ENCODE measurements at places on chromosomes 13 and 19.

DNA sequence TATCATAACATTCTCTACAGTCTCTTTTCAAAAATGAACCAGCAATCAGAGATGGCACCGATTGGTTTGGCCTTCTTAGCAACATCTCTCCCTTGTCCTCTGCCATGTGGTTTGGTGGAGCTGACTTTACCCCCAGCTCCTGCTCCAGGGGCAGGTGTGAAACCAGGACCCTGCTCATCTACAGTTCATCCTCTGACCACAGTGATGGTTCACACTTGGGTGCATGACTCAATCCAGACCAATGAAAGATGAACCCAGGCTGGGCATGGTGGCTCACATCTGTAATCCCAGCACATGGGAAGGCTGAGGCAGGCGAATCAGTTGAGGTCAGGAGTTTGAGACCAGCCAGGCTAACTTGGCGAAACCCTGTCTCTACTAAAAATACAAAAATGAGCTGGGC, 33.6 kb upstream of the FFAR2 start:
- no peak for DNase-seq

DNA sequence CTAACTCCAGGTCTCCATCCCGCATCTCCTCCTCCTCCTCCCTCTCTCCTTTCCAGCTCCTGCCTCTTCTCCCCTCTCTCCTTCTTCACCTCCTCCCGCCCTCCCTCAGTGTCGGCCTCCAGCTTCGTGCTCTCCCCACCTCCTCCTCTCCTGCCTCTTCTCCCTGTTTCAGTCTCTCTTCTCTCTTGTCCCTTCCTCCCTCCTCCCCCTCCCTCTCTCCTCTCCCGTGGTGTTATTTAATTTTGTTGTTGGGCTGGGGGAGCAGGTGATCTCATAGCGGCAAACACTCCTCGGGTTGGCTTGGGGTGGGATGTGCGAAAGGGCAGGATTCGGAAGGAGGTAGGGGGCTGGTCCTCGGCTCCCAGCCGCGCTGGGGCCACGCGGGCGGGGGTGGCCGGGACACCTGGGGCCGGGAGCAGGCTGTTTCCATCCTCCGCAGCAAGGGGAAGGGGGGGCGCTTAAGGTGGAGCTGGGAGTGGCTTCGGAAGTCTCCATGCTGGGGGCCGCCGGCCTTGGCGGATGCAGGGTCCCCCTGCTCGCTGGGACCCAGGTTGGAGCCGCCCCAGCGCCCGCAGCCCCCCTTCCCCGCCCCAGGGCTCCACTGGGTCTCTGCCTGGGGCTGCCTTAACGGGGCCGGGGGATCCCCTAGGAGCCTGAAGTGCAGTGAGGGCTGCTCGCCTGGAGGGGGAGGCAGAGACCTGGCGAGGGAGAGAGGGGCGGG, at the start of gene CA11:
Gene CA11, minus strand, starts transcription at position 187 of the 721 bp plus-strand sequence. CDS start 555 bp downstream, outside the sequence.
- DNase-seq, result peak; percentile 80

DNA sequence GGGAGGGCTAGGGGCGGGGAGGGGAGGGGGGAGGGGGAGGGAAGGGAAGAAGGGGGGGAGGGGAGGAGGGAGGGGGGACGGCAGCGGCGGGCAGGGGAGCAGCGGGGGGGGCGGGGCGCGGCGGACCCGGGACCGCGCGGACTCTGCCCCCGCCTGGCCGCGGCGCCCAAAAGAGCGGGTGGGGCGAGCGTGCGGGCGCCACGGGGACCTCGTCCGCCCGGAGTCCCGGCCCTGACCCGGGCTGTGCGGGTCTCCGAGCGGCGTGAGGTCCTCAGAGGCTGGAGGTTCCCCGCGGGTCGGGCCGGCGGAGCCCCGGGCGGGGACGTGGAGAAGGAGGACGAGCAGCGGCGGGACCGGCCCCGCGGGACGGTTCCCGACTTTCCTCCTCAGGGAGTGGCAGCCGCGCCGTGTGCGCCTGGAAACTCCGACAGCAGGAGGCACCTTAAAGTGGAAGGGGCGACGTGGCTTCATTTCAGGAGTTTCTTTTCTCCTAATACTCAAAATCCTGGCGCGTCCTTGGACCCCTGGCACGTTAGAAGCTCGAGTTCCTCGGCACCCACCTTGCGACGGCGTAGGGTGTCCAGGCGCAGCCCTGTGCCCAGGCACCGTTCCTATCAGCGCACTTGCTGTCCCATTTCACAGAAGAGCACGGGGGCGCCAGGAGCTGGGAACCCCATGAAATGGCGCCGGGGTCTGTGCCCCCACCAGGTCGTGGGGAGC, 518 bp upstream of the PLPP2 start:
- DNase-seq, result no peak

GRCh38 chr13:41960637-41961465, at the start of gene VWA8:
Gene VWA8, minus strand, starts transcription at chr13:41961109. Its CDS starts 94 bp downstream, at chr13:41961015.
- DNase-seq, result peak; percentile 81

DNA sequence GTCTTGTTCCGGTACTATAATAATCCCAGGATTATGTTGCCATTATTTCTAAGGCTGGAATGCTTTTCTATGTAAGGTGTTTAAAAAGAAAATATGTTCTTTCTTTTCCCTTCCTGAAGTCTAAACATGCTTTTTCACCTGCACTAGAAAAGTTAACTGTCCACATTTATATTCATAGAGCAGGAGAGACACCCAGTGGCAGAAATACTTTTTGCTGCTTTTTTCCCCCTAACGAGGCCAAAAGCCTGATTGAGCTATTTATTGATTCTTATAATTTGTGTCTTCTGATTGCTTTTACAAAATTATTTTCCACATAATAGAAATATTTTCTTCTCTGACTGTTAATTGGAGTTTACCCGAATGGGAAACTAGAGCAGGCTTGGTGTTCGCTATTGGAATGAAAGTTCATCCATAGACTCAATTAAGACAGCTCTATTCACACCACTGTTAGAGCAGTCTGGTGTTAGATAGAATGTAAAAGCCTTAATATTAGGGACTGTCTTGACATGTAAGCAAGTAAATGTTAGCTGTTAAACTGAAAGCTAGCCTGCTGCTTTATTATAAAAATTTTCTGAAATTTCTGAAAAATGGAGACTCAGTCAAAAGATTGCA, 15.8 kb downstream of the GPR180 start:
- DNase-seq, result no peak

DNA sequence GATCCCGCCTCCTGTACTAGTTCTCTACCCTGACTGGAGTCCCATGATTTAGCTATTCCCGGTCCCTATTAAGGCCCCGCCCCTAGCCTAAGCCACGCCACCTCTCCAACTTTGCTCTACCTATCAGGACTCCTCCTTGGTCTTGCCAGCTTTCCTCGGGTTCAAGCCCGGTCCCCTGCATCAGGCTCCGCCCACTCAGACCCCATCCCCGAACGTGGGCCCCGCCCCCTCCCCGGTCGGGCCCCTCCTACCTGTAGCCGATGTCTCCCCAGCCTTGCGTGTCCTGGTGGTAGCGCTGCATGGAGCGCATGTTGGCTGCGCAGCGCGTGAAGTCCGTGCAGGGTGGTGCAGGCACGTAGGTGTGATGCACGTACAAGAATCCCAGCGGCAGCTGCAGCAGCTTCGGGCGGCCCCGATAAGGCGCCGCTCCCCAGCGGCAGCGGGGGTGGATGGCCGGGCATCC, 7.3 kb upstream of the RASAL3 start:
- no peak for DNase-seq

GRCh38 chr13:26688286-26688685, 72.3 kb downstream of the GPR12 start:
- no peak for DNase-seq

- DNase-seq, result peak; percentile 6
These were observed 326.1 kb upstream of the TSHZ3 start for GRCh38 chr19:31675193-31675913.

DNA sequence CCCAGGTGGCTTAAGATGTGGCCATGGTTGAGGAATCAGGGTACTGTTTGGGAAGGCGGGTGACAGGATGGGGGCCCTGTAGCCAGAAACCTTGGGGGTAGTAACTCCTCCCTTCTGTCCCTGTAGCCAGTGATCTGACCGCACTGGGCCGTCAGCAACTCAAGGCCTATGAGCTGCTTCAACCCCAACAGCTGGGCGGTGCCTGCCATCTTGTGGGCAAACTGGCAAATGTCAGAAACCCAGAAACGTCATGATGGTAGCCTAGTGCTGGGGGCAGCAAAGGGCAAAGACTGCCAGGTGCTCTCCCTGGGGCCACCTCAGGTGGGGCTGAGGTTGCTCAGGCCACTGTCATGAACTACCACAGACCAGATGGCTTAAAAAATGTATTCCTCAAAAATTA, 3.5 kb downstream of the COPE start:
- peak; percentile 37 for DNase-seq

DNA sequence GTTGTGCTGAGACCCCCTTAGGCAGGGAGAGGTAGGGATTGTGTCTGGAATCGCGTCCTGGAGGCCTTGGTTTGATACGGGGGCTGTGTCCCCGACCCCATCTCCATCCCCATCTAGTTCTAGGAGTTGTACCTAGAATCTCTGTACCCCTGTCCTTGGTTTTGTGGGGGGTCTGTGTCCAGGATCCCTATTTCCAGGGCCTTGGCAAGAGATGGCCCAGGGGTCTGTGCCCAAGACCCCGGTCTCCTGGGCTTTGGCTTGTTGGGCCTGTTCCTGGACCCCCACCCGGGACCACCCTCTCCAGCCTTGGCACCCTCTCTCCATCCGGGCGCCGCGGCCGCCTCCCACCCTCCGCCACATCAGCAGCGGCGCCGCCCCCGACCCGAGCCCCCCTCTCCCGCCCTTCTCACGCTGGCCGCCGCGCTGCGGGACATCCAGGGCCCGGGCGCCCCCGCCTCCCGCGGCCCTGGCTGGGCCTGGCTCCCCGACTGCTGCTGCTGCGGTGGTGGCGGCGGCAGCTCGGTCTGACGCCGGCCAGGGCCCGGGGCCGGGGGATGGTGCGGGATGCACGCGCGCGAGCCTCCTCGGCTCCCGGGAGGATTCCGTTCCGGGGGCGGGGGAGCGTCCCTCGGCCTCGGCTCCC, at the start of gene NUMBL:
Gene NUMBL, minus strand, starts transcription at position 602 of the 643 bp plus-strand sequence. Its CDS starts 168 bp downstream, at position 434.
- DNase-seq, result no peak

DNA sequence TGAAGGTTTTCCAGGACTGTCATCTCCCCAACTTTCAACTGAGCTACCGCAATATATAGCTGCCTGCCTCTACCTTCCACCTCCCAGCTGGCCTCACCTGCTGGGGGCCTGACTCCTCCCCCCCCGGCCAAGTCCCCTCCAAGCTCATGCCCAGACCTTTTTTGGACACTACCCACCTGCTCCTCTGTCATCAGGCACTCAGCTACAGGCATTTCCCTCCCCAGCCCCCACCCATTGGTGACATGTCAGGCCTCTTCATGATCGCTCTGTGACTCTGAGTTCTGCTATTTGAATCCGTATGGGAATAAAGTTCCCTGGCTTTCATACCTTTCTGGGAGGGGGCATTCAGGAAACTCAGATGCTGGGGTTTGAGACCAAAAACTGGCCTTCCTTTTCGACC, 1.8 kb downstream of the PRKACA start:
- DNase-seq, result no peak

GRCh38 chr13:52599037-52599847, 43.0 kb upstream of the HNRNPA1L2 start:
- DNase-seq, result peak; percentile 74

DNA sequence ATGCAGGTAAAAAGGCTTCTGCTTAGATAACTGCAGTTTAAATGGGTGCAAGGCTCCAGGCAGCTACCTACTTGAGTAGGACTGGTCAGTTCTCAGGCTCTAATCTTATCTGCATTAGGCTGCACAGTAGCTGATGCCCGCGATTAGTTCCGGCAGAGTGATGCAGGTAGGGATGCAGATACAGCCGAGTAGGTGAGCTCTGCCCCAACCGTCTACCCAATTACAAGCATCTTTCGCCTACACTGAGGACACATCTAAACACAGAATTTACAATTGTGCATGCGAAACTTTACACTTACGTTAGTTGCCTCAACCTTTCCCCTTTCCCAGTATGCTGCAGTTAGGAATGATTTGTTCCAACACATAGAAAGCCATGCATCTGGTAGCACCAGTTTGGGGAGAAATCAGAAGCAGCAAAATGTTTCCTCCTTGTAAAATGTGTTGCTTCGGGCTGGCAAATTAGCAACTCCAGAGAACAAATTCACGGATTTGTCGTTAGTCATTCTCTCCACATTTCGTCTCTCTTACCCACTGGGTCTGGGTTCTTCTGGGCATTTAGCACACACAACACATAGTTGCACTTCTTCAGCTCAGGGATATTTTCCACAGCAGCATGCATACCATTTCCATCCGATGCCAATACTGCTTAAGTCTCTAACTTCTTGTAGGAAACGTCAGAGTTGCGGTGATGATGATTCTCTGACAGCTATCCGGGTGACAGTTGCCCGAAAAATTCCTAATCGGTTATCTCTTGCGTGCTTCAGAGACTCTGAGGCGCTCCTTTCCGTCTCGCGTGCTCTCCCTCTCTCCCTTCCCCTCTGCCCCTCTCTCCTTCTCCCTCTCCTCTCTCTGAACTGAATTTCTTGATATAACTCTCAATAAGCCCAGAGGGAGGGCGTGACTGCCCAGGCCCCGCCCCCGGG, at the start of gene PCDH9:
Gene PCDH9, minus strand, starts transcription at position 856 of the 923 bp plus-strand sequence. CDS start 1,896 bp downstream, outside the sequence.
- DNase-seq, result peak; percentile 34

- DNase-seq, result peak; percentile 51
These were observed 14.6 kb upstream of the DNMT1 start for GRCh38 chr19:10209315-10209714.

GRCh38 chr19:19026299-19026971, 6.9 kb downstream of the SUGP2 start:
- no peak for DNase-seq

DNA sequence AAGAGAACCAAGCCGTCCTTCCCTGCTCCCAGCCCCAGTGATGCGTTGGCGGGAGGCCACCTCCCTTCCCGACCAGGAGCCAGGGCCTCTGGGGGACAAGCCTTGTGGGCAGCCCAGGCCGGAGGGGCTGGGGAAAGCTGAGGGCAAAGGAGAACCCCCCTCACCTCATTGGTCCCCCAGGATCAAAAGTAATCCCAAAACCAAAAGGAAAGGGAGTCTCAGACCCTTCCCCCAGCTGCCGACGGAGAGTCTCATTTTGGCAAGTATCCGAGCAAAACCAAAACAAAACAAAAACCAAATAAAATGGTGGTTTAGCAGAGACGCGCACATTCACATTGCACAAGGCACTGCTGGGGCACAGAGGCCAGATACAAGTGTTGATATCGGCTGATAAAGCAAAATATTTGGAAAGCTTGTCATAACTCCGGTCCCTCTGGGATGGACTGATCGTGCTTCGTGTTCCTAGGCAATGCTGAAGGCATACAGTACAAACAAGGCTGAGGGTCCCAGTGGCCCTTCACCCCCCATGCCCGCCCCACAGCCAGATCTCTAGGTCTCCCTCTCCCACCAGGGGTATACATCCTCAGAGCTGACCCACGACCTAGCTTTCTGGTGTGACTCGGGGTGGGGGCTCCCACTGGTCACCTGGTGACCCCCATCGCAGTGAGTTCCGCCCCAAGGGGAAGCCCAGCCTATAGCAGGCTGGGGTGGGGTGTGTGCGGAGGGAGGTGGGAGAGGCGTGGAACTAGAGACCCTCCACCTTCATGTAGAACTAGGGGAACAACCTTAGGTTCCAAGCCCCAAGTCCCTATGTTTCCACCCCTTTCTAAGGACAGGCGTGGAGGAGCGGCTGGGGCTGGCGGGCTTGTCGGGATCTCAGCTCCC, 2.1 kb downstream of the CEBPA start:
- DNase-seq, result no peak

- DNase-seq, result peak; percentile 24
These were observed 3.1 kb upstream of the TNFAIP8L1 start for GRCh38 chr19:4636151-4636717.

- DNase-seq, result peak; percentile 57
These were observed 406.3 kb downstream of the COG6 start for GRCh38 chr13:40061466-40062450.

All from iris pigment epithelial cell (primary cell).